ENCODE measurements at places on chromosomes 7 and 10. TPM values are rescaled to one million over a fixed set of nuclear protein-coding genes. Genes with fewer than 3 reads are reported as not detected.
A peak's percentile ranks its signal among the peaks of the same experiment; 100 is the strongest.

DNA sequence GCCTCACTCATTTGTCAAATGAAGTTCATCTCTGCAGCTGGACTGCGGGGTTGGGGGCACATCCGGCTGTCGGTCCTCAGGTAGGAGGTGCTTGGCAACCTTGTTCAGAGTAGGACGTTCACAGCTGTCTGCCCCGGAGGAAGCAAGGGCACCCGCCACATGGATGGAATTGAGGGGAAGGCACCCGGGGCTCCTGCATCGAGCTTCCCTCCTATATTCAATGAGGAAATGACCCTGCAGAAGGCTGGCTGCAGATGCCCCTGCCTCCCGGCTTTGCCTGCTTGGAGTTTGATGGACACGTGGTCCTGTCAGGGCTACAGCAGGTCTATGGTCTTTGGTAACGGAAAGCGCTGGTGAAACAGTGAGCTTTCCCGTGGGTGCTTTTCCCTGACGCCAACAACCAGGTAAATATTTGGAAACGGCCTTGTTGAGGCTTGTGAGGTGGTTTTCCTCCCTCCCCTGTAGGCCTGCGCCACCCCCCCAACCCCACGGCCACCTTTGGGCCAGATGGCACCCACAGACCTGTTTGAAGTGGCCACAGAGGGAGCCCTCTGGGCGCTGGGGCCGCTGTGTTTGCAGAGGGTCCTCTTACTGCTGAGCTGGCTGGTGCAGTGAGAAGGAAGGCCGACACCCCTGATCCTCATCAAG is 32.9 kb downstream of the HTRA1 start:
- no peak overlapping the region for H3K4me3 ChIP-seq
- no peaks in the 10 kb centered on the region for H3K36me3 ChIP-seq
- H3K27me3 ChIP-seq: no peaks in the 10 kb centered on the region
- peaks cover 17% of the 10 kb centered on the region for H3K4me1 ChIP-seq
- no peak for DNase-seq

DNA sequence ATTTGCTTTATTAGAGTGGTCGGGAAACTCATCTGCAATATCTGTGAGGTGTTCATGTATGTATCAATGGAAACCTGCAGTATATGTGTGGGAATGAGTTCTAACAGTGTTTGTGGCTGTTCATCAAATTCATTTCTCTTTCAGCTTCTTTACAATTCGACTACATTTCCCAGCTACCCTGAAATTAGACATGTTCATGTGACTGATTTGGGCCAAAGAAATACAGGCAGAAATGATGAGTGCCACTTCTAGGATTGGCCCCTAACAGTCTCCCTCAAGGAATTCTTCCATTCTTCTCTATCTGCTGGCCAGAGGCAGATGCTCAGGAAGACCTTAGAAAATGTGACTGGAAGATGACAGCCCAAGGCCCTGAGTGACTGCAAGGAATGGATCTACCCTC is 114.8 kb upstream of the WAC start:
- no peaks in the 10 kb centered on the region for H3K36me3 ChIP-seq
- no peak overlapping the region for H3K27ac ChIP-seq
- H3K27me3 ChIP-seq: no peaks in the 10 kb centered on the region
- no peak for DNase-seq

- no peaks in the 10 kb centered on the region for H3K27me3 ChIP-seq
- H3K36me3 ChIP-seq: no peaks in the 10 kb centered on the region
- DNase-seq: no peak
- H3K4me1 ChIP-seq: no peaks in the 10 kb centered on the region
Observed at GRCh38 chr10:44291091-44291490, 93.8 kb downstream of the CXCL12 start.

DNA sequence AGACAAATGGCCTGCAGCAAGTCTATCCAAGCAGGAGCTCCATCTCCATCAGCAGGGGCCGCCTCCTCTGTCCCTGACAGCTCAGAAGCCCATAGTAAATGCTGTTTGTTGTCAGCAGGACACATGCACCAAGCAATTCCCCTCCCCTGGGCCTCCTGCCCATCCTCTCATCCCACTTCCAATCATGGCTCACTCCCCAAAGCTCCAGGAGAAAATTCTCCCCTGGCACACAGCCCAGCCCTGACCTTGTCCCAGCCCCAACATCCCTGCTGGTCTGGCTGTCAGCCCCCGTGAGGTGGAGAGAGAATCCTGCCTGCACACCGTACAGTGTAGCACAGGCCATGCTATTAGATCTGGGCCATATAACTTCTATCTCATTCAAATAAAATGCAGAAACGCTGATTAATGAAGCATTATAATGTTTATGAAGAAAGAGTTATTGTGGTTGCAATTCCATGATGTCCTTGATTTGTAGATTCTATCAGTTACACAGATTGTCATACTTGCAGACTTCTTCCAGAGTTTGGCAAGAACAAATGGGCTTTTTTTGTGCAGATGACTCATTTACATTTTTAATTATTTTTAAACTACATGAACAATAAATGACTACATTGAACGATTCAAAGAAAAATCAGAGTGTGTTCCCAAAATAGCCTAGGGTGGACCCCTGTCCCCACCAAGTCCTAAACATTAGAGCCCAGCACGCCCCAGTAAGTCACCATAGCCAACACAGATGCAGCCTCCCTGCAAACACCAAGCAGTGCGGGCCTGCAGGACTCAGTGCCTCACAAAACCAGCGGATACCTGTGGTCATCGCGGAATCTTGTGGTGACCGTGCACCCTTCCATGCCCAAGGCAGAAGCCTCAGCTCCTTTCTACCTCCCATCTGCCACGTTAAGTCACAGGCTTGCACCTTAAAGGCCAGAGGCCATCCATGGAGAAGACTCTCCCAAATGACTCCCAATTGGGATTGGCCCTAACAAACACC is 70.1 kb downstream of the COBL start:
- no peak overlapping the region for H3K27ac ChIP-seq
- no peaks in the 10 kb centered on the region for H3K4me1 ChIP-seq
- no peak overlapping the region for H3K4me3 ChIP-seq
- H3K27me3 ChIP-seq: no peaks in the 10 kb centered on the region
- peak; percentile 21 for DNase-seq

DNA sequence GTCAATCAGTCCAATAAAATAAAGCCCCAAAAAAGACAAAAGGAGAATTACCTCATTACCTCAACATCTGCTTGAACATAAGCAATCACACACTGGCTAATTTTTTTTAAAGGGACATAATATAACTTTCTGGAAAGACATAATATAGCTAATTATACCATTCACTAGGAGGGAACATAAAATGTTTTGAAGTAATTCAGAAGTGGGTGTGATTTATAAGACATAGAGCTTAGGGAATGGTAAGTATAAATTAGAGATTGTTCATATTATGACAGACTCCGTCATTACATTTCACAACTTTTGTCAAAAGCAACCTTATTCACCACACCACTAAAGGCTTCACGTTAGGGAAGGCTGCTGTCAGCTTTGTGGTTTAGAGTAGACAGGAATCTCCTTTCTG is 3.8 kb downstream of the SHTN1 start:
- H3K27me3 ChIP-seq: no peaks in the 10 kb centered on the region
- H3K27ac ChIP-seq: no peak overlapping the region
- H3K36me3 ChIP-seq: no peaks in the 10 kb centered on the region
- no peak overlapping the region for H3K4me3 ChIP-seq
- no peak for DNase-seq

DNA sequence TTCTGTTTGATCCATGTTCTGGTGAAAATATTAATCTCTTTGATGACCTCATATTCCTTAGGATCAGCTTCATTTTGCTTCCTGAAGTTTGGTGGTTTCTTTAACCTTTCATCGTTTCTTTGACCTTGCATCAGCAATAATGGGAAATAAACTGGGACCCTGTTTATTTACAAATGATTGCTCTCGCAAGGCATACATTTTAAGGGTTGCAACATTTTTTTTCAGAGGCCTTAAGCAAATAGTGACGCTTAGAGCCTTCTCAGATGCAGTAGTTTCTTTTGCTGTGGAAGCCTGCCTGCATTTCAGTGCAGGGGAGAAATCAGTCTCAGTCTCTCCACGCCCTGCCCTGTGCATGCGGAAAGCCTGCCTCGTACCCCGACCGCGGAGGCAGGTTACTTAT is 139.1 kb upstream of the NPS start:
- H3K36me3 ChIP-seq: no peaks in the 10 kb centered on the region
- H3K4me1 ChIP-seq: no peaks in the 10 kb centered on the region
- no peaks in the 10 kb centered on the region for H3K27me3 ChIP-seq
- peak overlapping the region; percentile 29 for H3K27ac ChIP-seq
- DNase-seq: no peak

DNA sequence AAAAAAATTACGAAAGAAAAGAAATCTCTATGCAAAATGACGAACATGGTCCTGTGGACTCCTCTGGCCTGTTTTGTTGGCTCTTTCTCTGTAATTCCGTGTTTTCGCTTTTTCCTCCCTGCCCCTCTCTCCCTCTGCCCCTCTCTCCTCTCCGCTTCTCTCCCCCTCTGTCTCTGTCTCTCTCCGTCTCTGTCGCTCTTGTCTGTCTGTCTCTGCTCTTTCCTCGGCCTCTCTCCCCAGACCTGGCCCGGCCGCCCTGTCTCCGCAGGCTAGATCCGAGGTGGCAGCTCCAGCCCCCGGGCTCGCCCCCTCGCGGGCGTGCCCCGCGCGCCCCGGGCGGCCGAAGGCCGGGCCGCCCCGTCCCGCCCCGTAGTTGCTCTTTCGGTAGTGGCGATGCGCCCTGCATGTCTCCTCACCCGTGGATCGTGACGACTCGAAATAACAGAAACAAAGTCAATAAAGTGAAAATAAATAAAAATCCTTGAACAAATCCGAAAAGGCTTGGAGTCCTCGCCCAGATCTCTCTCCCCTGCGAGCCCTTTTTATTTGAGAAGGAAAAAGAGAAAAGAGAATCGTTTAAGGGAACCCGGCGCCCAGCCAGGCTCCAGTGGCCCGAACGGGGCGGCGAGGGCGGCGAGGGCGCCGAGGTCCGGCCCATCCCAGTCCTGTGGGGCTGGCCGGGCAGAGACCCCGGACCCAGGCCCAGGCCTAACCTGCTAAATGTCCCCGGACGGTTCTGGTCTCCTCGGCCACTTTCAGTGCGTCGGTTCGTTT is 83.5 kb upstream of the SLF2 start:
- no peaks in the 10 kb centered on the region for H3K36me3 ChIP-seq
- H3K4me1 ChIP-seq: peaks cover 11% of the 10 kb centered on the region
- H3K27me3 ChIP-seq: peaks cover 6% of the 10 kb centered on the region
- no peak for DNase-seq
- no peak overlapping the region for H3K27ac ChIP-seq

Gene SLC18A3
- not detected for polyA plus RNA-seq

Gene GNG11
- polyA plus RNA-seq: 11.7 TPM

Gene FAM25C
- polyA plus RNA-seq: not detected

Gene LRRC17
- 8.2 TPM for polyA plus RNA-seq

Gene HSPB1
- polyA plus RNA-seq: 190 TPM

Measured in testis (tissue), 5 donors.